ENCODE measurements at places on chromosomes 7 and 10. TPM values are rescaled to one million over a fixed set of nuclear protein-coding genes. Genes with fewer than 3 reads are reported as not detected.

- peak; percentile 57 for DNase-seq
- H3K4me1 ChIP-seq: peaks cover 48% of the 10 kb centered on the region
- H3K27ac ChIP-seq: peak overlapping the region; percentile 1
- H3K36me3 ChIP-seq: peaks cover 30% of the 10 kb centered on the region
Observed at GRCh38 chr10:102313221-102313896, 68.0 kb downstream of the GBF1 start.

DNA sequence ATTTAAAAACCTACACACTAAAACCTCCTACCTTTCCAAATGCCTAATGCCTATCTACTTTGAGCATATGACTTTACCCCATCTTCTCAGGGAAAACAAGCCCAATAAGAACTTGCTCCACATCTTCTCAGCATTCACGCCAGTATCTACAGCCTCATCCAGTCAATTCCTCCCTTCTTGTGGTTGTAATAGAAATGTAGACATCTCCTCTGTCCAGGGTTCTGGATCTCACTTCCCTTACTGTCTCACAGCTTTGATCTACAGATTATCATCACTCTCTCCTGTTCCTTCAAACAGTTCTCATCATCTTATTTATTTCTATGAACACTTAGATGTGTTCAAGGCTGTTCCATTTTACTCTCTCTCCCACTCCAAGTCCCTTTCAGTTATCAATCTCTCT, 70.4 kb upstream of the NOBOX start:
- H3K27ac ChIP-seq: no peak overlapping the region
- H3K4me1 ChIP-seq: no peaks in the 10 kb centered on the region
- no peaks in the 10 kb centered on the region for H3K36me3 ChIP-seq
- no peak overlapping the region for H3K4me3 ChIP-seq
- DNase-seq: no peak

Gene OR2F1
- not detected for total RNA-seq

Gene SPDYE1
- not detected for total RNA-seq
